ENCODE measurements at places on chromosomes 3 and 15. TPM values are rescaled to one million over a fixed set of nuclear protein-coding genes. Genes with fewer than 3 reads are reported as not detected.
A peak's percentile ranks its signal among the peaks of the same experiment; 100 is the strongest.

- no peak for DNase-seq
Measured at GRCh38 chr3:144237351-144237750, 265.7 kb downstream of the DIPK2A start.

- peak; percentile 19 for DNase-seq
Measured at GRCh38 chr3:59313365-59313764, 263.5 kb upstream of the CFAP20DC start.

GRCh38 chr3:112777811-112778210, 68.9 kb downstream of the CD200R1L start:
- DNase-seq = no peak

DNA sequence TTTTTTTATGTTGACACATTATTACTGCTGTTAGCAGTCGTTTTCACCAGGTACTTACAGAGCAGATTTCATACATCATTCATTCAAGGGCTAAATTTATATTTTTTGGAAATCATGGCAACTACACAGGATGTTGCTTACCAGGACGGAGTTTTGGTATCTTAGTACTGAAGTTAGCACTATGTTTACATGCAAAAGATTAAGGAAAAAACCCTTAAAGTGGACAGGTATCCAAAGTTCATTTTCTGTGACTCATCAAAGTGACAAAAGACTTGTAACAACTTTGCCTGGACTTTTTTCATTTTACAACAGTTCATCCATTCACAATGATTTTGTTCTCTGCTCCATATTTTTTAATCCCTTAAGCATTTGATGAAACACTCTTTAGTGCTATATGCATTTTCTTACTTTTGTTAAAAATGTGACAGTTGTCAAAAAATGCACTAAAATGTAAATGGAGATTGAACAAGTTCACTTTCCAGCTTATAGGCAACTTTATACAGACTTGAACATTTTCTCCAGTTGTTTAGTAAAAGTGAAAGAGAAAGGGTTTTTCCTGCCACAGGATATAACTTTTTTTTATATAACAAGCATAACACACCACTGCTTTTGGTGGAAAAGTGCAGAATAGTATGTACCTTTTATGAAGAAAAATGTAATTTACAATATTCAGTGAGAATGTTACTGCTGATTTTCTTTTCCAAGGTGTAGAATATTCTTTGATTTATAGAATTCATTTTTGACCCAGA, 104.1 kb downstream of the STT3B start:
- DNase-seq = no peak

DNA sequence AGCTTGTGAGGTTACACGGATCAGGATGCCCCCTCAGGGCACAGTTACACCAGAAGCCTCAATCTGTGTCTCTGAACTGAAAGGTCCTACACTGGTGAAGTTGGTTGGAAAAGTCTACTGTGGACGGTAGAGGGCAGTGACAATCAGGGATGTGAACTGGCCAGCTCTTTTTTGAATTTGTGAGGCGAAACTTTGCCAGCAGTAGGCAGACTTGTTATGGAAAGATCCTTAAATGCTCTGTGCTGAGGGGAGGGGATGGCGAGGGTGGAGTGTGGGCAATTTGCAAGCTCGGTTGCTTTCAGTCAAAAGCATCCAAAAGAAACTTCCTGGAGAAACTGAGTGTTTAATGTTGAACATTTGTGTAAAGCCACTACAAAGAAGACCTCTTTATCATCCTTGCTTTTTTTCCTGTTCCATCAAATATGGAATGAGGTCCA, 127.4 kb upstream of the ABHD17C start:
- DNase-seq = peak; percentile 38

DNA sequence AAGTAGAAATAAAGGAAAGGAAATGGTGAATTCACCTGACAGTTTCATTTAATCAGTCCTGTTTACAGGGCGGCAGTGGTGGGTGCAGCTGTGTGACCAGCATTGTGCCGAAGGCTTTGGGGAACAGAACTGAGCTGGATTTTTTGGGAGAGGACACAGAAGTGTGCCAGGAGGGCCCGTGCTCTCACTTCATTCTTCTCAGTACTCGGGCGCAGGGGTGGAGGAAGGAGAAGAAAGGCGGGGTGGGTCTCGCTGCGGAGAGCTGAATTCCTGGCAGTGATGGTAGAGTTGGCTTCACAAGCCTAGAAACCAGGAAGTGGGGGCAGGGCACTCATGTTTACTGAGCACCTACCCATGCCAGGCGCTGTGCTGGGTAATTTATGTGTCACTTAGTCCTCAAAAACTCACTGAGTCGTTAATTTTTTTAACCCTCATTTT, 64.6 kb downstream of the CRTC3 start:
- DNase-seq = peak; percentile 93

DNA sequence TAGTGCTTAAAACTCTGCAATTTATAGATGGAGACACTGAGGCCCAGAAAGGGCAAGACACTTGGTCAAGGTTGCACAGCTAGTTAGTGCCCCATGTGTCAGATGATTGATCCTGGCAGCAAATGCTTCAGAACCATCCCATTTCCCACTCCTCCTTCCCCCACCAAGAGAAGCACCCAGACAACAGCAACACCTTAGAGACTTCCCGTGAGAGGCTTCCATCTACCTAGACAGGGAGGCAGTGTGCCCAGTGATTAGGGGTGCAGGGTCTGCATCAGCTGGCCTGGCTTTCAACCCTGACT, 77.6 kb downstream of the CORO2B start:
- DNase-seq = no peak

- DNase-seq = no peak
Measured at GRCh38 chr3:153639631-153640030, 477.6 kb downstream of the RAP2B start.

DNA sequence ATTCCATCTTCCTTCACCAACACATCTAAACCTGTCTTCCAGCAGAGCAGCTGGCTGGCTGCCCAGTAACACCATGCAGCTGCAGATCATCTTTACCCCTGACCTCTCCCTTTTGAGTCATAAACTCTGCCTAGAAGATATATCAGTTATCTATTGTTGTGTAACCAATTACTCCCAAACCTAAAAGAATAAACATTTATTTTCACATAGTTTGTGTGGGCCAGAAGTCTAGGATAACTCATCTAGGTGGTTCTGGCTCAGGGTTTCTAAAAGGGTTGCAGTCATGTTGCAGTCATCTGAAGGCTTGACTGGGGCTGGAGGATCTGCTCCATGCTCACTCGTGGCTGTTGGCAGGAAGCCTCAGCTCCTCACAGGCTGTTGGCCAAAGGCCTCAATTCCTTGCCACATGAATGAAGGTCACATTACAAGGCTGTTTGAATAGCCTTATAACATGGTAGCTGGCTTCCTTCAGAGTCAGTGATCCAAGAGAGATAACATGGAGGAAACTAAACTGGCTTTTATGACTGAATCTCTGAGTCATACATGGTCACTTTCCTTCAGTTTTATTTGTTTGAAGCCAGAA, 92.8 kb downstream of the GOLIM4 start:
- no peak for DNase-seq

DNA sequence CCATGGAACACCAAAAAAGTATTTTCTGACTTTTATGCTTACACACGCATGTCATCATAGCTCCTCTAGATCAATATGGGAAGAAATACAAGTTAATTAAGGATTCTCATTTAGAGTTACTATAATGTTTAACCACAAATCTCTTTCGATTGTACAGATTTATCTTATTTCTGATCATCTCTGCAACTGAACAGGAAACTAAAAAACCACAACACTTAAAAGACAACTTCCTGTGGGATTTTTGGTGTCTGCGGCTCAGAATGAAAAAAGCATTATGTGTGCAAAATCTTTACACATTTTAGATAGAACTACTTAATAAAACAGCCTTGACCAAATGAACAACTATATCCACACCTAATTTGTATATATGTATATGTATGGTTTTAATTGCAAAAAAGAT, 3.0 kb upstream of the TJP1 start:
- DNase-seq = peak; percentile 42

LRRC3B gene
- total RNA-seq = not detected

ESYT3 gene
- not detected for total RNA-seq

SKOR1 gene
- 1.6 TPM for total RNA-seq

LIPH gene
- total RNA-seq = not detected

GOLGA8G gene
- not detected for total RNA-seq

CHRNA7 gene
- not detected for total RNA-seq

CD86 gene
- total RNA-seq = 18.9 TPM

FRMD5 gene
- total RNA-seq = not detected

Data from OCI-LY7 (cell line).